Occipital lobe (tissue), 3 donors: ENCODE measurements at places on chromosomes 12 and 14.

- no peak for DNase-seq
Measured at GRCh38 chr14:67748312-67748711, 46.6 kb downstream of the RDH12 start.

- no peak for DNase-seq
Measured at GRCh38 chr12:43973993-43974392, 138.1 kb downstream of the TMEM117 start.

GRCh38 chr12:129762436-129762835, 141.4 kb downstream of the TMEM132D start:
- no peak for DNase-seq

DNA sequence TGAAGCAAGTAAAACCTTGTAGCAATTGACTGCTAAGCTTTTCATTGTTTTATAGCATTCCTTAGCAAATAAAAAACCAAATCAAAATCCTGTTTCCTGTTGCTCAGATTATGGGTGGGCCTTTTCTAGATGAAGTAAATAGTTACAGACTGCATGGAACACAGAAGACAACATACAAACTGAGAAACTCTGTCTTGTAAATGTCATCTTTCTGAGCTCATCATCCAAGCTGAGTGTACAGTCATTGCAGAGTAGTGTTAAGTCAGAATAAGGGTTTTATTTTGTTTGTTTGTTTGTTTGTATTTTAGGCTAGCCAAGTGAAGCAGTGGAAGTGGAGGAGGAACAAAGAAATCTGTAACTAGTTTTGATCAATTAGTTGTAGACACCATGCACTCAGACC, 24.4 kb upstream of the BTG1 start:
- no peak for DNase-seq

DNA sequence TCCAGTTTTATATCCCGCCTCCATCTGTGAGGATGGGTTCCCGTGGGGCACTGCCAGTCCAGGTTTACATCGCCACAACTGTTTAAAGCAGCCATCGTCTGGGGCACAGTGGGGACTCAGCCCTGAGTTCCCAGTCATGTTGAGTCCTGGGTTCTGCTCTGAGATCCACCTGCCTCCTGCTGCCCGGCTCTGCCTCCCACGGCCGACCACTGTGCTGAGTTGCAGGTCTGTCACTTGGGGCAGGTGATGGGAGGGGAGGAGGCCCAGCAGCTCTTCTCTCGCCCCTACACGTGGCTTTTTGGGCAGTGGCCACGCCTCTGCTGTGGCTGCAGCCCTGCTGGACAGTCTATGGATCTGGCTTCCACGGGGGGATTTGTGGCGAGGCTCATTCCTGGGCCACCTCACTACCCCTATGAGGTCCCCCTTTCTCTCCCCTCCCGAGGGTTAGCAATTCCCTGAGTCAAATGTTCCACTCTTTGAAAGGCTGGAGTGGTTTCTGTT, 143.0 kb downstream of the ADGRD1 start:
- no peak for DNase-seq

GRCh38 chr12:84599539-84599938, 313.1 kb downstream of the SLC6A15 start:
- DNase-seq: no peak

- no peak for DNase-seq
Measured at GRCh38 chr12:27177706-27178105, 66.4 kb upstream of the STK38L start.

GRCh38 chr12:3320881-3321509, 170.0 kb upstream of the PRMT8 start:
- DNase-seq: no peak

DNA sequence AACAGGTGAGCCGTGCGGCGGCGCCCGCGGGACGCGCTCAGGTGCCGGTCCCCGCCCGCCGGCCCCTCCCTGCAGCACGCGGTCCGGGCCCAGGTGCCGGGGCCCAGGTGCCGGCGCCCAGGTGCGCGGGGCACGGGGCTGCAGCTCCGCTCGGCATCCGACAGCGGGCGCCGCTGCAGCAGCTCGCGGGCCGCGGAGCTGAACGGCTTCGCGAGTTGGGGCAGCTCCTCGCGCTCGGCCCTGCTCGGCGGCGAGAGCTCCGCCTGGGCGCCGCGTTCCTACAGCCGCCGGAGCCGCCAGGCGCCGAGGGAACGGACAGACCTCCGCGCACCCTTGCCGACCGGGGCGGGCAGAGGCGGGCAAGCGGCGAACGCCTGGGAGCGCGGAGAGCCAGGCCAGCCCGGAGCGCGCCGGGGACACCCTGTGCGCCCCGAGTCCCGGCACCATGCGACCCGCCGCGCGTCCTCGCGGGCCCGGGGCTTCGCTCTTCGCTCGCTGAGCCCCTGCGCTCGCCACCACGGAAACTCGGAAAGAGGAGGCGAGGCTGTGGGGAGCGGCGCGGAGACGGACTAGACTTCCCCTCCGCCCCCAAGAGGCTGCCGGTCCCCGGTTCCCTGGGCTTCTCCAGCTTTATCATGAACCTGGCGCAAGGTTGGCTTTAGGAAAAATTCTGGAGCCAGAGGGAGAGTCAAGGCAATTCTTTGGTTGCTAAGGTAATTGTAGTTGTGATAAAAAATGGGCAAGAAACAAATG, at the start of gene RGS6:
TSS of gene RGS6 (plus strand) at position 201 of the 753 bp plus-strand sequence.
- peak; percentile 29 for DNase-seq

- no peak for DNase-seq
Measured at GRCh38 chr14:69666690-69667211, 55.4 kb downstream of the SUSD6 start.
